Inflammatory macrophage treated with lipopolysaccharide for 1 hour (primary cell): ENCODE measurements at places on chromosomes 16 and 17.
A peak's percentile ranks its signal among the peaks of the same experiment; 100 is the strongest.

DNA sequence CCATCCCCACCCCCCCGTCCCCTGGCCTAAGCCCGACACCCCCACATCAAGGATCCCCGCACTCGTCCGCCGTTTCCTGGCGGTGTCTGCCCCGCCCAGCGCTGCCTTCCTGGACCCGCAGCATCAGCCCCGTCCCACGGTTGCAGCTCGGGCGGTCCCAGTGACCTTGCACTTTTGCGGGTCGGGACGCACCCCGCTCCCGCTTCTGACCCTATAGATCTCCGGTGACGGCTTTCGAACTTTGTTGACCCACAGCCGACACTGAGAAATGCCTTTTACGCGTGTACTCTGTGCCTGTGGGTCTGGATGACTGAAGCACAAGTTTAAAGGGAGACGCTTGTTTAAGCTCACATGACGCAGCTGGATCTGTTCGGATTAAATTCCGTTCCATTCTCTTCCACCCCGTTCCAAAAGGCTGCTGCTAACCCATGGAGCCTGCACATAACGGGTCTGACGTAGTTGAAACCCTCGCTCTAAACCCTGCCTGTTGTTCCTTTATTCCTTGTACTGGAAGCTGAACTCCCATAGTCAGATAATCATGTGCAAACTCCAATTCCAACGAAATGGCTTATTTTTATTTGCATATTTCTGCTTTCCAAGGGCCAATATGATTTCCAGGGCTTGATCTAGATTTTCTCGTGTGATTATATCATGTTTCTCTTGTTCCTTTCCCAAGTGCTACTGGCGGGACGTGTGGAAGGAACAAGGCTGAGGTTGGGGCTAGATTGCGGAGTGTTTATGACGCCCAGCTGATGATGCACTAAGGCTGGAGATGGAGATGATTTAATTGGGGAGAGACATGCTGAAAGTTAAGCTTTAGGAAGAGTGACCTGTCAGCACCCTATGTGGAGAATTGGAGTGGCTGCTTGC lies 834 bp downstream of the FLYWCH1 start:
- DNase-seq, result peak; percentile 18

GRCh38 chr16:5328546-5328945 lies 231.0 kb upstream of the EEF2KMT start:
- no peak for DNase-seq

DNA sequence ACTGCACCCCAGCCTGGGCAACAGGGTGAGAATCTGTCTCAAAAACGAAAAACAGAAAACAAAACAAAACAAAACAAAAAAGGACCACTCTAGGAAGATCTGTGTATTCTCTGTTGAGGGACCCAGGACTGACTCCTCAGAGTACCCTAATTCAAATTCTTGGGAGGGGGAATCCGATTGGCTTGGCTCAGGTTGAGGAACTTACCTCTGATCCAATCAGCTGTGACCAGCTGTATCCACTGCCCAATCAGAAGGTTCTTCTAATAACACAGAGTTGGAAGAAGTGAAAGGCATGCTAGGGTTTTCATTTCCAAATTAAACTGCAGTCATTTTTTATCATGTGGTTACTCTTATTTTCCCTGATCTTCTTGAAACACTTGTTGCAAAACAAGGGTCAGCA lies 105.9 kb upstream of the CACNG3 start:
- DNase-seq, result no peak

DNA sequence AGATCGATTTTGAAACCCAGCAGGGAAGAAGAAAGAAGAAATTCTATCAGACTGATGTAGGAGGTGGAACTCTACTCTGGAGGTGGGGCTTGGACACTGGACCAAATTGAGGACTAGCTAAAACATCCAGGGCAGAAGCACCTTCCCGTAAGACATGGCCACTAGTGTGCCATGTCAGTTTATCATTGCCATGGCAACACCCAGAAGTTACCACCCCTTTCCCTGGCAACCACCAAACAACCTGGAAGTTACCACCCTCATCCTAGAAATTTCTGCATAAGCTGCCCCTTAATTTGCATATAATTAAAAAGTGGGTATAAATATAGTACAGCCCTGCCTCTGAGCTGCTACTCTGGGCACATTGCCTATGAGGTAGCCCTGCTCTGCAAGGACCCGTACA lies 66.7 kb downstream of the NACA2 start:
- no peak for DNase-seq

GRCh38 chr17:21513012-21513570 lies 136.9 kb downstream of the KCNJ12 start:
- peak; percentile 42 for DNase-seq

DNA sequence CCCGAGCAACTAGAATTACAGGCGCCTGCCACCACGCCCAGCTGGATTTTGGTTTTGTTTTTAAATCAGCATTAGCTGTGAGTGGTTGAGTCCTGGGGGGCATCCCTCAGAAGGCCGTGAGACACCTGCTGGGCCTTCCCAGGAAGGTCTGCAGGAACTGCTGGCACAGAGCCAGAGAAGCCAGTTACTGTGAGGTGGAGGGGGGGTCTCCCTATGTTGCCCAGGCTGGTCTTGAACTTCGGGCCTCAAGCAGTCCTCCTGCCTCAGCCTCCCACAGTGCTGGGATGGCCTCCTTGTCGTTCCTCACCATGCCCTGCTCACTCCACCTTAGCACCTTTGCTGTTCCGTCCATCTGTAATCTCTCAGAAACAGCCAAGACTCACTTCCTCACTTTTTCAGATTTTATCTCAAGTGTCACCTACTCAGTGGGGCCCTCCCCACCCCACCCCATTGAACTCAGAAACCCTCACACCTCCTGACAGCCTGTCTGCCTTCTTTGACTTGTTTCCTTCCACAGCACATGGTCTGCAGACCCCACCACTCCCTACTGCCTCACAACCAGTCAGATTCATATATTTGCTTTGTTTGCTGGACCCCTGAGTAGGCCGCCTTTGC lies 62.3 kb downstream of the WSB1 start:
- DNase-seq, result no peak

GRCh38 chr17:79011451-79012147 lies 2.0 kb upstream of the CANT1 start:
- DNase-seq, result no peak

DNA sequence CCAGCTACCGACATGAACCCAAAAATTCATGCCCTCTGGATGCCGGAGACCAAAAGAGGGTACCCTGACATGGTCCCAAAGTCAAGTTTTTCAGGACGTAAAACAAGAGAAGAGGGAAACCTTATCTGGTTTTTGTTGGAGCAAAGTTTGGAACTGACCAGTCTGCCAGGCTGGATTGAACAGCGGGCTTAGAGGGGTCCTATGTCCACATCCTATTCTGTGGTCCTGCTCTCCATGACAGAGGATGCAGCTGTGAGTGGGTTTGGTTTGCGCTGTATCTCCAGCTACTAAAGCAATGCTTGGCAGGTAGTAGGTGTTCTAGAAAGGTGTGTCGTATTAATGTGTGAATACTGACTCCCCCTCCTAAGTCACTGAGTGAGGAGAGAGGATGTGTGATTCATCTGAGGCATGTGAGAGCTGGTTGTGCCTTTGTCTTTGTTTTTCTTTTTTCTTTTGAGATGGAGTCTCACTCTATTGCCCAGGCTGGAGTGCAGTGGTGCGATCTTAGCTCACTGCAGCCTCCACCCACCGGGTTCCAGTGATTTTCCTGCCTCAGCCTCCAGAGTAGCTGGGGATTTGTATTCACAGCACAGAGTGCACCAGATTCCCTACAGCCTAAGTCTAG lies 31.0 kb downstream of the PMM2 start:
- DNase-seq, result no peak
